ENCODE measurements at places on chromosomes 1 and 21.

GRCh38 chr1:207009182-207009850 is 23.2 kb downstream of the C1orf116 start:
- DNase-seq = no peak

- DNase-seq = no peak
These were observed 17.5 kb downstream of the LRRC71 start for GRCh38 chr1:156937883-156938282.

DNA sequence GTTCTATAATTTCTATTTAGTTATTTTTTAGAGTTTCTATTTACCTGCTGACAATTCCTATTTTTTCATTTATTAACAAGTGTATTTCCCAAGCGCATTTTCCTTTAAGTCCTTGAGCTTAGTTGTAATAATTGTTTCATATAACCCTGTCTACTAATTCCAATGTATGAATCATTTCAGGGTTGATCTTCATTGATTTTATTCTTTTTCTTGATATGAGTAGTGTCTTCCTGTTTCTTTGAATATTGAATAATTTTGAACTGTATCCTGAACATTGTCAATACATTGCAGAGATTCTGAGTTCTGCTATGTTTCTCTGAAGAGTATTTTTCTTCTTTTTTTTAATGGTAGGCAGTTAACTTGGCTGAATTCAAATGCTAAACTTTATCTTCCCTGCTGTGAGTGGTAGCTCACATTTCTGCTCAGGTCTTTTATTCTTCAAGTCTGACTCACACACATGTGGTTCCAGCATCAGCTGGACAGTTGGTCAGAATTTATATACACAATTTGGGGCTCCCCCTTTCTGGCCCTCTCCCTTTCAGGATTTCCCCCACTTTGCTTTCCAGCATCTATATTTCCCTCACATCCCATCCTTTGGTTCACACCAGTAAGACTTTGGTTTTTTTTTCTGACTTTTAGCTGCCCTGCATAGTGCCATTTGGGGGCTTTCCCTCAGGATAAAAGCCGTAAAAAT is 54.4 kb upstream of the WDR26 start:
- DNase-seq = no peak

DNA sequence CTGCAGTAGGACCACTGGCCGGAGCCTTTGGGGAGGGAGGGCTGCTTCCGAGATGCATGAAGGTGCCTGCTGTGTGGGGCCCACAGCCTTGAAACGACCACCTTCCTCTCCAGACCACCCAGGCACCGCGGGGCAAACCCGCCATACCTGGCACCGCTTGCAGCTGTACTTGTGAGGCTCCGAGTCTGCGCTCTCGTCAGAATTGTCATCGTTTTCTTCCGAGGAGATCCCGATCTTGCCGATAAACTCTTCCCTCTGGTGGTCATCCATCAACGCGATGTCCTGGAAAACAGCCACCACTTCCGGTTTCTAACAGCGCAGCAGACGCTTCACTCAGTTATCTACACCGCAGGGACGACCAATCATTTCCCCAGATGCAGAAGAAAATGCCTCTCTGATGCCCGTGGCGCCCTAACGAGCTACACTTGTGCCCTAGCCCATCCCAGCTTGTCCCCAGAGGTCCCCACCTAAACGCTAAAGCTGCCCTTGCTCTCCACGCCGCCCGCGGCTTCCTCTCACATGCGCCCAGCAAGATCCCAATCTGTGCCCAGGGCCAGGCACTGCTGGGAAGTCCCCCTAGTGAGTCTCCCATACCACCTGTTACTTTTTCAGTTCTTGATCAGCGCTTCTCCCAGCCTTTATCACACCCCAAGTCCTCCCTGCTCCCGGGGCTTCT is 55.0 kb upstream of the RIPK4 start:
- no peak for DNase-seq

GRCh38 chr1:221454096-221454495 is 287.8 kb downstream of the DUSP10 start:
- no peak for DNase-seq

GRCh38 chr1:159275891-159276290 is 26.2 kb upstream of the FCER1A start:
- DNase-seq = no peak

- DNase-seq = no peak
These were observed 11.7 kb downstream of the ATF3 start for GRCh38 chr1:212620293-212620692.

GRCh38 chr1:172742599-172743500 is 83.9 kb downstream of the FASLG start:
- no peak for DNase-seq

DNA sequence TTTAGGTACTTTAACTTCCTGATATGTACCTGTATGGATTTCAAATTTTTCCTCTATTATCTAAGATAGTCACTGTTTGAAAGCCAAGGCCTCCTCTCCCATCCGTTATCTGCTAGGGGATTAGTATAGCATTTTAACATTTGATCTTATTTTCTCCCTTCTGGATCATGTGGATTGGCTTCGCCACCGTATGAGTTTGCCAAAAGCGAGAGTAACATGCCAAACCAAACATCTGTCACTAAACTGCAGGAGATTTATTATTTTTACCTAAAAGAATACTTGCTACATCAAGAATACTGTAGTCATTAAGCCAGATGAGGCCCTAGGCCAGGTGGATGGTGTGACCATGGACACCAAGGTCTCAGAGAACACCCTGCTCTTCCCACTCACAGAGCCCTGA is 28.5 kb upstream of the EEIG2 start:
- DNase-seq = no peak

- no peak for DNase-seq
These were observed 102.0 kb downstream of the ERG start for GRCh38 chr21:38396325-38396724.
